Gastrocnemius medialis (tissue), 4 donors: ENCODE measurements at places on chromosomes 6 and 20.

- no peak for DNase-seq
Observed at GRCh38 chr6:46323966-46324622, 153.3 kb upstream of the ENPP5 start.

- DNase-seq = no peak
Observed at GRCh38 chr6:15001326-15001910, 244.5 kb upstream of the JARID2 start.

DNA sequence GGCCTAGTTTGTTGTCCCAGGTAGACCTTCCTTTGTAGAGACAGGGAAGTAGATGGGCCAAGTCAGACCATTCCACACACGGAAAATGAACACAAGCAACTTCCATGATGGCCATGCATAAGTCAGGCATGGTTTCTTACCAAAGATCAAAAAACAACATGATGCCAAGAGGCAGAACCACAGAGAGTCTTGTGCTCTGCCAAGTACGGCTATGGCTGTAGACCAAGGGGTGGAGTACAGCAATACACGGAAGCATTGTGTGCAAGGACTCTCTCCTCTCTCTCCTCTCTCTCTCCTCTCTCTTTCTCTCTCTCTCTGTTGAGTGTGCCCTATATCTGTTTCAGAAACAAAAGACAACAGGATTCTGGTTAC is 4.8 kb upstream of the DUSP22 start:
- no peak for DNase-seq

DNA sequence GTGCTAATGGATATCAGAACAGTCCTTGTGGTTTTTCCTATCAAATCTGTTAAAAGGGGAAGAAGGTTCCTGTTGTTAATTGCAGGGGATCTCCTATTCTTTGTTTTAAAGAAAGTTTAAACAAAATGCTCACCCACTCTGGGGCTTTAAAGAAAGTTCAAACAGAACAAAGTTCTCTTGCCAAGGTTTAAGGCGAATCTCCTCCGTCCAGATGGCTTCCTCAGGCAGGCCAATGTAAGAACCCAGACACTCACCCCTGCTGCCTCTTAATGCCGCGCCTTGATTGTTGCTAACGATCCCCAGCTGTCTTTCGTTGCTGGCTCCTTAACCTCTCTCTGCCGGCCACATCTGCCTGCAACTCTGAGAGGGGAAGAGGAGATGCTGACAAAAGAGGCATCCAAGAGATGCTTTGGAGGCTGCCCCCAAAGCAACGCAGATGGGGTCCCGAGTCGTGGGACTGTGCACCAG is 235.0 kb upstream of the PRDM1 start:
- no peak for DNase-seq

DNA sequence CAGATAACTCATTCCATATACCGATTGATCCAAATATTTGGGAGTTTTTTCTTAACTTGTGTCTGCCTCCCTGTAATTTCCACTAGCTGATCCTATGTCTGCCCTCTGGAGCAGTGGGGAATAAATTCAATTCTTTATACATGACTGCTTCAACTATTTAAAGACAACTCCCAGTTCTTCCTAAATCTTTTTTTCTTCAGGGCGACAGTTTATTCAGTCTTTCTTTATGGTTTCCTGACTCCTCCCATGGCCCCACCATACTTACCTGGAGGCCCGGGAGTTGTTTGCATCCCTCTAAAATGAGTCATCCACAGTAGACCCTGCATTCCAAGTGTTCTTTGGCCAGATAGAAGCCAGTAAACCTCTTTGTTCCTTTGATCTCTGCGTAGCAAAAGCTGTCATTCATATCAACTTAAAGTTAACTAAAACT is 73.6 kb downstream of the LCA5 start:
- no peak for DNase-seq

GRCh38 chr20:36792422-36792821 is 18.9 kb upstream of the DSN1 start:
- no peak for DNase-seq
